ENCODE measurements at places on chromosomes 1 and 21.

DNA sequence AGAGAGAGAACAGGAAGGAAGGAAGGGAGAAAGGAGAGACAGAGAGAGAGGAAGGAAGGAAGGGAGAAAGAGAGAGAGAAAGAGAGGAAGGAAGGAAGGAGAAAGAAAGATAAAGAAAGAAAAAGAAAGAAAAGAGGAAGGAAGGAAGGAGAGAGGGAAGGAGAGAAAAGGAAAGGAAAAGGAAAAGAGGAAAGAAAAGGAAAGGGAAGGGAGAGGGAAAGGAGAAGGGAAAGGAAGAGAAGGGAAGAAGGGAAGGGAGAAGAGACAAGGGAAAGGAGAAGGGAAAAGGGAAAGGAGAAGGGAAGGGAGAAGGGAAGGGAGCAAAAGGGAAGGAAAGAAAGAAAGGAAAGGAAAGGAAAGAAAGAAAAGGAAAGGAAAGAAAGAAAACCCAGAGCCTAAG, 404.6 kb downstream of the DISC1 start:
- DNase-seq, result no peak

DNA sequence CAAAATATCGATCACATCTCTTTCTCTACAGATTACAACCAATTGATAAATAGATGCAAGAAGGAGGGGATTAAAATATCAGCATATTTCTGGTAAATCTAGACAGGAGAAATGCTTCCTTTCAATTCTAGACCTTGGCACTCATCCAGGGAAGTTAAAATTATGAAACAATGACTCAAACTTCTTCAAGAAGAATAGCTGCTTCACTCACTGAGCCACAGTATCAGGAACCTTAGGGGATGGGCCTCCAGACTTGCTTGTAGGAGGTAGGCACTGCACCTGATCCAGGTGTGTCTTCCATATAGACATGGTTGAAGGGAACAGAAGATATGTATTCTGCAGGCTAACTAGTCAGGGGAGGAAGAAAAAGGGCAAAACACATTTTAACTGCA, 9.8 kb downstream of the SLAMF7 start:
- no peak for DNase-seq

DNA sequence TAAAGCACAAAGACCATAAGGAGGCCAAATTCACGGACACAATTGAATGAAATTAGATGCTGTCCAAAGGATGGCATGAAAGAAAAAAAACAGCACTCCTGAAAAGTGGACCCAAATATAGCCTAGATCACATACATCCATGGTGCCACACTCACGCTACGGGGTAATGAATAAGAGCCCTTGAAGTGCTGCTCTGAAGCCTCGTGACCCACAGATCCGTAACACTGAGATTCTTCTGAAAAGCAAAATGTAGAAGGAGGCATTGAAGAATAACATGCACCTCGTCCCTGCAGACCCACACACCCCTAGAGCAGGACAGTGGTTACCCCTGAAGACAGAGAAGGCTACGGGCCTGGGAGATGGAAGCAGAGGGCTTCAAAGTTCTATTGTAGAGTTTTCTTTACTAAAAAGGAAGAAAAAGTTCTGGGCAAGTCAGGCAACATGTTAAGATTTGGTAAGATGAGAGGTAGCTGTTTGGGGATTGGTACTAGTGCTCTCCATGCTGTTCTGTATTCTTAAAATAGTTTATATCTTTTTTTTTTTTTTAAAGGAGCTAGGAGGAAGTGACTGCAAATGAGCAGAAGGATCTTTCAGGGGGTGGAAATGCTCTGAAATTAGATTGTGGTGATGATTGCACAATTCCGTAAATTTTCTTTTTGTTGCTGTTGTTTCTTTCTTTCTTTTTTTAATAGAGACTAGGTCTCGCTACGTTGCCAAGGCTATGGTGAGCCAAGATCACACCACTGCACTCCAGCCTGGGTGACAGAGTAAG, 4.1 kb upstream of the ITGB2 start:
- DNase-seq, result no peak

GRCh38 chr1:223129229-223129901, 13.7 kb downstream of the TLR5 start:
- peak; percentile 17 for DNase-seq

DNA sequence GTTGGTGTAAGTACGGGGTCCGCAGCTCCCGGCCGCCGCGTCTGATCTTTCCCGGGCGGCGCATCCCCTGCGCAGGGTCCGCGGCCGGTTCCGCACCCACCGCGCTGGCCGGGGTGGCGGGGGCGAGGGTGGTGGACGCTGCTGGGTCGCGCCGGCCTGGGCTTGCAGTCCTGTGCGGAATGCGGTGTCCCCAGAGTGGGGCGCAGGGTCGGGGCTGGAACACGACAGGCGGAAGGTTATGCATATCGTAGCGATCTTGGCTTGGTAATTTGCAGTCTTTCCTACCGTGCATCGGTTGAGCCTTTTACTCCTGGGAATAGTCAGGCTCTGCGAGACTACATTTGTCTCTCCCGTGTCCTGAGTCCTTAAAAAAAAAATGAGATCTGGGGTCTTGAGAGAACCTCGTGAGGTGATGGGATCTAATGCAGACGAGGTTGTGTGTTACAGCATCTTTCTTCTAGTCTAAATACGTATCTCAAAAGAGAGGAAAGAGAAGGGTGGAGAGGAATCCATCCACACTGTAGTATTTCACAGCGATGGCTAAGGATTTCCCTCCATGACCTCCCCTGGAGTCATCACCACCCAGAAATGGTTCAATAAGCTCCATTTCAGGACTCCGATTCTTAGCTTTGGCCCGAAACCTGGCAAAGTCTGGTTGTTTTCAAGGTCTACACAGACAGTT, 572 bp downstream of the ATP1B1 start:
- no peak for DNase-seq

GRCh38 chr21:20591284-20591683, 406.9 kb upstream of the NCAM2 start:
- no peak for DNase-seq

GRCh38 chr1:231385416-231385748, 36.7 kb downstream of the EGLN1 start:
- no peak for DNase-seq

GRCh38 chr1:43232074-43232473, 37.7 kb upstream of the TMEM125 start:
- no peak for DNase-seq

Measured in effector memory CD4-positive, alpha-beta T cell (primary cell).